Stimulated activated CD4-positive, alpha-beta T cell treated with anti-CD3 and anti-CD28 coated beads, Interleukin-4, amount 100 ng/mL, for 24 hours (primary cell): ENCODE measurements at places on chromosomes 1 and 21.

GRCh38 chr1:26853156-26853555 lies 9.8 kb upstream of the SFN start:
- peak; percentile 86 for DNase-seq

DNA sequence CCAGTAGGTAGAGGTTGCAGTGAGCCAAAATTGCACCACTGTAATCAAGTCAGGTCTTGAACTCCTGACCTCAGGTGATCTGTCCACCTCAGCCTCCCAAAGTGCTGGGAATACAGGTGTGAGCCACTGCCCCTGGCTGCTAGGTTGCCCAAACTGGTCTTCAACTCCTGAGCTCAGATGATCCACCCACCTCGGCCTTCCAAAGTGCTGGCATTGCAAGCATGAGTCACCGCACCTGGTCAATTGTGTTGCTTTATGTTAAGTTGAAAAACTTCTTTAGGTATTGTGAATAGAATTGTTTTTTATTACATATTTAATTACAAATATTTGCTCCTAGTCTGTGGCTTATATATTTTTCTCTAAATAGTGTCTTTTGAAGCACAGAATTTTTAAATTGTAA lies 80.5 kb downstream of the PRKAB2 start:
- no peak for DNase-seq

DNA sequence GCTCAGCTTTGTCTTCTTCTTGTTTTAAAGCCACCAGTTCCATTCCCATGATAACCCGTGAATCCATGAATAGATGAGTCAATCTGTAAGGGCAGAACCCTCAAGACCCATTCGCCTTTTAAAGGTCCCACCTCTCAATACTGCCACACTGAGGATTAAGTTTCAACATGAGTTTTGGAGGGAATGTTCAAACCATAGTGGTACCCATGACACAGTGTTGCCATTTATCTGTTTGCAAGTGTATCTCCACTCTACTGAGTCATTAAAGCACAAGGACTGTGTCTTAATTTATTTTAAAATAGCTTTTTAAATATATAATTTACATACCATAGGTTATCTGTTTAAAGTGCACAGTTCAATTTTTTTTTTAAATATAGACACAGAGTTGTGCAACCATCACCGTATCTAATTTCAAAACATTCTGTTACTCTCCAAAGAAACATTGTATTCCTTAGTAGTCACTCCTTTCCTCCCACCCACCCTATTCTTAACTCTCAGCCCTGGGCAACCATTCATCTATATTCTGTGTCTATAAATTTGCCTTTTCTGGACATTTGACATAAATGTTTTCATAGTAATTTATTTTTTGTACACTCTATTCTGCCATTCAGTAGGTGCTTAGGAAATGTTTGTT lies 4.8 kb upstream of the IL24 start:
- no peak for DNase-seq

DNA sequence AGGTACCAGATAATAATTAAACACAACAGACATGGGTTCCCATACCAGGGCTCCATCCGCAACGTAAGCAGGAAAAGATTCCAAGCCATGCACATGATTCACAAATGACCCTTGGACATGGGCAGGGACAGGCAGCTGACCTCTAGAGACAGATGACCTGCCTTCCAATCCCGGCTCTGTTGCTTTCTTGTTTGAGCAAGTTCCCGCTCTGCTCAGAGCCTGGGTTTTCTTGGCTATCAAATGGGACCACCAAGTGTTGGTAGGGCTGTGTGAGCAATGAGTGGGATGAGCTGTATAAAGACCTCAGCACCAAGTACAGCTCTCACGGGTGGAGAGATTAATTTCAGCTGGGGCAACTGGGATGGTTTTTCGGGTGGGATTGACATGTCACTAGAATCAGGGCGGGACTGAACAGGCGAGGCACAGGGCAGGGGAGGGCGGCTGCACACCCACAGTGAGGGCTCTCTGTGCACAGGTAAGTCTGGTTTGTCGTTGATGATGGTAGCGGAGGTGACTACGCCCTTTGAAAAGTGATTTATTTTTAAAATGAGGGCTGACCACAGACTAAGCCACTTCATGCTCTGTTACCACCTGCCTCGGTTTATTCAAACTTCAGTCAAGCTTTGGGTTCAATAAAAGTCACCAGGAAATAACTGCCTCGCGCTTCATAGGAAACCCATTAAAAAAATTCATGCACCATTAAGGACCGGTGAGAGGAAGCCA lies 57.5 kb upstream of the IFFO2 start:
- DNase-seq, result no peak

GRCh38 chr1:55650444-55650843 lies 435.3 kb upstream of the USP24 start:
- no peak for DNase-seq

DNA sequence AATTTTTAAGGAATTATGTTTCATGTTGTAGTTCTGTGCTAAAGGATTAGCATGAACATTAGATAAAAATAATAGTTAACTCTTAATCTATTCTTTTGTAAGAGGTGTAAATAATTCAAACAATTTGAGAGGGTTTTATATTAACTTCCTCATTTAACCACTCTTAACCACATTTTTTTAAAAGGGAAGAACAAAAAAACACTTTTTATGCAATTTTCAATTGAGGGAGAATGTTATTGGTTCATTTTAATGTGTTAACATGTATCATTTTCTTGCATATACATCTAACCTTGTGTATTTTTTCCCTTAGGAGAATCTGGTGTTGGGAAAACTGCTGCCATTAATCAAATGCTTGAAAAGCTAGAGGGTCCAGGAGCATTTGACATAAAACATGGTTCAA lies 169.0 kb downstream of the LBR start:
- DNase-seq, result no peak

DNA sequence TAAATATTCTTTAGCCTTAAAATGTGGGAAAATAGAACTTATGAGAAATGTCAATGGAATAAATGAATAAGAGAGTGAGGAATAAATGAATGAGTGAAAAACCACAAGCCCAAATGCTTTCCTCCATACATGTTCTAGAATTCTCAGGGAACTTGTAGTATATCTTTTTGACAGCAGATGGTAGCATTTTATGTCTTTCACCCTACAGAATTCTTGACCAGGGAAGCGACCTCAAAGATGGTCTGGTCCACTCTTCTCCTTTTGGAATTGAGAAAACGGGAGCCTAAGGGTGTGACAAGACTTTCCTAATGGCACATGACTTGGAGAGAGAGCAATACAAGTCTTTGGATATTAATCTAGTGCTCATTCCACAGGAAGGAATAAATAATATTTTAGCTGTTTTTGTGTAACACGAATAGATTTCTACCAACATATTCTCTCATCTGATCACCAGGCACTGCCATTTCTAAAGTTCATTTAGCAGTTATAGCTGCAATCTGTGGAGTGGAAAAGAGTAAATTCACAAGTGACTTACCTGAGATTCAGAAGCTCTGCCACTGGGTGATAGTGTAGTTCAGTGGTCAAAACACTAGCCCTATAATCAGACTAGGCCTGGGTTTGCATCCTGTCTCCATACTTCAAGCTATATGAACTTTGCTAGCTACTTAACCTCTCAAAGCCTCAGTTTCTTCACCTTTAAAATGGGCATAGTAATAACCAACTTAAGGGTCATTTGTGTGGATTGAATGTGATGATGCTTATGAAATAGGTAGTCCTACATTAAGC lies 15.0 kb upstream of the F5 start:
- no peak for DNase-seq

DNA sequence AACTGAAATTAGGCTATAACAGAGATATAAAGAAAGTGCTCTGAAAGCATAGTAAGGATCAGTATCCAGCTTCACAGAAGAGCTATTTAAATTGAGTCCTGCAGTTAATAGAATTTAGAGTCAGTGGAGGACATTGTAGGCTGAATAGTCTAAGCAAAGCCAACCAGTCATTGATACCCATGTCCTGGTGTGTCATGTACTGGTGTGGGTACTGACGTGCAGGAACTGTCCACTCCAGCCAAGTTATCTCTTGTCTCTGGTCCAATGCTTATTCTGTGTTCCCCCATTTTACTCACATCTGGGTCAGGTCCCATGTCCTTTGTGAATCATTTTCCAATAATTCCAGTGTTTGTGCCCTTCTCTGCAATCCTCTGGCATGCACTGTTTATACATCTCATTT lies 90.0 kb downstream of the MACF1 start:
- no peak for DNase-seq

DNA sequence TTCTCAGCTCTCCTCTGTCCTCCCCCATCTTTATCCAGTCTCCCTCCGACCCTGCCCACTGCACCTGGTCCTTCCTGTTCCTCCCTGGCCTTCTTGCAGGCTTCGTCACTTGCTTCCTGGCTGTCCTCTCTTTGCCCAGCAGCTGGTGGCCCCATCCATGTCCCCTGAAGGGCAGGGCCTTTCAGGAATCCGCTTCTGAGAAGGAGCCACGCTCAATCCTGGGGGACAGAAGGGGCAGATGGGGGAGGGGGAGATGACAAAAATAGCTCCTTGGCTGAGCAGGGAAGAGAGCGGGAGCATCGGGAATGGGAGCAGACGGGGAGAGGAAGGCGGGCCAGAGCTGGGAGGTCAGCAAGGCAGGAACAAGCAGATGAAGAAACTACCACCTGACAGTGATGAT lies 40.7 kb downstream of the SLC30A1 start:
- DNase-seq, result no peak

DNA sequence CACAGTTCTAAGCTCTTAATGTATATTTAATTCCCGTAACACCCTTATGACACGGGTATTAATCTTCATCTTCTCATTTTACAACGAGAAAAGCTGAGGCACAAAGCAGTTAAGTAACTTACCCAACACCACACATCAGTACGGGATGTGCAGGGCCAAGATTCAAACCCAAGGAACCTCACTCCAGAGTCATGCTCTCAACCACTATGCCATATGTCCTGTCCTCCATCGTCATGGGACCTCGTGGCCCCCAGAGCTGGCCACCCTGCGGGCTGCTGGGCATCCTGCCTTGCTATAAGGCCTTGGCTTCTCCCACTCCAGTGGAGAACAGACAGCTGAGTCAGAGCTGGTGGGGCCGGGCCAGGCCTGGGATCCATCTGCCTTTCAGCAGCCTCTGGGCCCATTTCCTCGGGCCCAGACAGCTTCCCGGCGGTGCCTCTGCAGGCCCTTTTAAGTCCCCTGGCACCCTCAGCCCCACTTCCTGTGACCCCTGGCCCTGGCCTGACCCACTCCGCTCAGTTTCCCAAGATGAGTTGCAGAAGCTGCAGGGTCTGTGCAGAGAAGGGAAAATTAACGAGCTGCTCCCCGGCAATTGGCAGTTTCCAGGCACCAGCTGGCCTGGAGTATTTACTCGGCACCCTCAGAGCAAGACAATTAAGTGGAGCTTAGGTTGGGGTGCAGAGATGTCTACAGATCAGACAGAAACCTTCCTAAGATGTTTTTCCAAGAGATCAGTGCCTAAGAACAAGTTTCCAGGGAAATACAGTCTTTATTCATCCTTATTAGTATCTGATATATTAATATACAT lies 98.2 kb downstream of the EPHB2 start:
- no peak for DNase-seq

DNA sequence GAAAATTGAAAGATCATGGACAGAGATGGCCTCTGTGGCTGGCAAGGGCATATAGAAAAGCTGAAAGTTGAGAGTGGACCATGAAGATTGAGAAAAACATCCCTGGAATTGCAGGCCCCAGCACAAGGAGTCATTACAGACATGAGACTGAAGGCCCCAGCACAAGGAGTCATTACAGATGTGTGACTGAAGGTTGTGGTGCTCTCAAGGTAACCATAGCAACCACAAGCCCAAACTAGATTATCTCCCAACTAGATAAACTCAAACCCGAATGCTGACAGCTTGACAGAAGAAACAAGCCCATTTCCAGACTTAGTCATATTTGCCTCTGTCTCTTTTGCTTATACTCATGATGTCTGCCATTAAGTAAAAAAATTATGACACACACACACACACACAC lies 1252.1 kb upstream of the ADGRL4 start:
- DNase-seq, result no peak

GRCh38 chr1:179327196-179327595 lies 33.6 kb downstream of the SOAT1 start:
- DNase-seq, result no peak

- DNase-seq, result no peak
These were observed 404.4 kb downstream of the SIPA1L2 start for GRCh38 chr1:232225336-232226131.

- DNase-seq, result no peak
These were observed 178.7 kb upstream of the DPYD start for GRCh38 chr1:98099501-98099900.

DNA sequence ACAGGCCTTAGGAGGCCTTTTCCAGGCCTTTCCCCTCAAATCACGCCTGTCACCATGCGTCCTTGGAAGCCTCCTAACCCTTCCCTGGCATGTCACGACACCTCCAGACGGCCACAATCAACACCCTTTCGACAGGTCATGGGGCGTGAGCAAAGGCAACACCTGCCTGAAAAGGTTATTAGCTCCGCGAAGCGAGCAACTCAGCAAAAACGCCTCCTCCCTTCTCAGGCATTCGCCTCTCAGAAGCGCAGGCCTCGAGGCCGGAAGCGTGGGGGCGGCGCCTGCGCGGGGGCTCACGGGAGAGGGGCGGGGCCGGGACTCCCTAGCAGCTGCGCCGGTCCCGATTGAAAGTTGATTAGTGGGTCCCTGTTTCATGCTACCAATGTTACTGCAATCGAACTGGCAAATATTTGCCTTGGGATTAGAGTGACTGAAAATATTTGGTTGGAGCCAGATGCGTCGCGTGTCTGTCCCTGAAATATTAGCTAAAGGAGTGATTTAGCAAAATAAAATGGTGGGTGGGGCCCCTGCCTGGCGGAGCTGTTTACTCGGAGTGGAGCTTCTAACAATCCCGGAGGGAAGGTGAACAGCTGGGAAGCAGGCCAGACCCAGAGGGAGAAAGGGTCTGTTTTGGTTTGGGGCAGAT lies 44.9 kb downstream of the GFI1 start:
- DNase-seq, result no peak

DNA sequence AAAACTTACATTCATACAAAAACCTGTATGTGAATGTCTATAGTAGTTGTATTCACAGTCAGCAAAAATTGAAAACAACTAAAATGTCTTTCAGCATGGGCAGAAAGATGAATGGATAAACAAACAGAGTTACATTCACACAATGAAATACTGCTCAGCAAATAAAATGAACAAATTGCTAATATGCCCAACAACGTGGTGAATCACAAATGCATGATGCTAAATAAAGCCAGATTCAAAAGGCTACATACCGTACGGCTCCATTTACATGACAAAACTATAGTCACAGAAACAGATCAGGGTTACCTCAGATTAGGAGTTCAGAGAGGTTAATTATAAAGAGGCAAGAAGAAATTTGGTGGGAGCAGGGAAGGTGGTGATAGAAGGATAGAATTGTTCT lies 100.7 kb upstream of the KCTD3 start:
- no peak for DNase-seq

DNA sequence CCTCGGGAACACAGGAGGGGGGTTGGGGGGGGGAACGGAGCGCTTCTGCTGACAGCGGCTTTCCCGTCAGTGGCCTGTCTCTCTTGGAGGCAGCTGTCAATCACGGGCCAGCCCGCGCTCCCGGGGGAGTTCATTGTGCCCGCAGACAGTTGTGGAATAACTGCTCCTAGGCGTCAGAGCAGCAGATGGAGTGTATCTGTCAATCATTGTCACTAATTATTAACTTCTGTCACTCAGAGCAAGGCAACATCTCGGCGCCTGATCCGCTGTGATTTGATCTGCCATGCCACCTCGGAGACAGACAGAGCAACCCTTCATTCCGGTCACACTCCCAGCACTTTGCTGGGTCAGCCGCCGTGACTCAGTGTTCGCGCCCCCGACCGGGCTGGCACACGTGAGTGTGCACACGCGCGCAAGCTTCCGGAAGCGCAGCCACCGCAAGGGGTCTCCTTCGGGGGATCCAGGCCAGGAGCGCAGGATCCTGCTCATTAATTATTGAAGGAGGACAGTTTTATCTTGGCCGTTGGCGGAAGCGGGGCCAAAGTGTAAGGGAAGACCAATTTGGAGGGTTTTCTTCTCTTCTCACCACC lies 75.8 kb downstream of the RRAGC start:
- DNase-seq, result no peak
